Activated naive CD4-positive, alpha-beta T cell treated with anti-CD3 and anti-CD28 coated beads for 36 hours (primary cell): ENCODE measurements at places on chromosomes 2 and 18.

- DNase-seq: no peak
Observed at GRCh38 chr2:237623428-237624403, 3.7 kb upstream of the LRRFIP1 start.

DNA sequence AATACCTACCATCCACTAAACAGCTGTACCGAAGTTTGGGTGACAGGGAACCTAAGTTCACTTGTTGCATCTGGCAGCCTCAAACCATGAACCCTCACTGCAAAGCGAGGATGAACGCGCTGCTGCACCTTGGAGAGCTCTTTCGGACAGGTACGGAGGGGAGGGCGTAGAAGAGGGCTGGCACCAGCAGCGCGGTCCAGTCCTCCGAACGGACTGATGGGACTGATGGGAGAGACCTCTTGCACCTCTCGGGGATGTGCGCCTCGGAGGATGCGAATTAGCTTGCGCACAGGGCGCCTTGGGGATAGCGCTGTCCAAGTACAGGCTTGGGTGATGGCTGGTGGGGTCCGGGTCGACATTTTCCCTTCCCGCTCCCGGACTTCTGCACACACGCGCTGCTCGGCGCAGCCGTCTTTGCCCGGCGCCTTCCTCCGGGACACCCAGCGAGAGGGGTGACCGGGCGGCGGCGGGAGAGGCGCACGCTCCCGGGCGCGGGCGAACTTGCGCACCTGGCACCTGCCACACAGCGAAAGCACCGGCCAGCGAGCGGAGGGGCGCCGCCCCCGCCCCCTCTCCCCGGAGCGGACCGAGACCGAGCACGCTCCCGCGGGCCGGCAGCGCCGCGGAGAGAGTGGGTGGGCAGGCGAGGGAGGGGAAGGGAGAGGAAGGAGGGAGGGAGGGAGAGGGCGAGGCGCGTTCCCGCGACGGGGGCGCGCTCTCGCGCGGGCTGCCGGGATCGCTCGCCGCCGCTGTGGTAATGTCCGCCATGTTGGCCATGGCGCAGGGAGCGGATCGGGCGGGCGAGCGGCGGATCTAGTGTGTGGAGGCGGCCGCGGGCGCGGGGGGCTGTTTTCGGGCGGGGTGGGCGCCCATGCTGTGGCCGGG lies at the start of gene EPC2:
TSS of gene EPC2 (plus strand) at position 754 of the 885 bp plus-strand sequence. CDS start 267 bp downstream, outside the sequence.
- DNase-seq: peak; percentile 87

GRCh38 chr2:60884800-60885199 lies 3.4 kb downstream of the REL start:
- DNase-seq: no peak

DNA sequence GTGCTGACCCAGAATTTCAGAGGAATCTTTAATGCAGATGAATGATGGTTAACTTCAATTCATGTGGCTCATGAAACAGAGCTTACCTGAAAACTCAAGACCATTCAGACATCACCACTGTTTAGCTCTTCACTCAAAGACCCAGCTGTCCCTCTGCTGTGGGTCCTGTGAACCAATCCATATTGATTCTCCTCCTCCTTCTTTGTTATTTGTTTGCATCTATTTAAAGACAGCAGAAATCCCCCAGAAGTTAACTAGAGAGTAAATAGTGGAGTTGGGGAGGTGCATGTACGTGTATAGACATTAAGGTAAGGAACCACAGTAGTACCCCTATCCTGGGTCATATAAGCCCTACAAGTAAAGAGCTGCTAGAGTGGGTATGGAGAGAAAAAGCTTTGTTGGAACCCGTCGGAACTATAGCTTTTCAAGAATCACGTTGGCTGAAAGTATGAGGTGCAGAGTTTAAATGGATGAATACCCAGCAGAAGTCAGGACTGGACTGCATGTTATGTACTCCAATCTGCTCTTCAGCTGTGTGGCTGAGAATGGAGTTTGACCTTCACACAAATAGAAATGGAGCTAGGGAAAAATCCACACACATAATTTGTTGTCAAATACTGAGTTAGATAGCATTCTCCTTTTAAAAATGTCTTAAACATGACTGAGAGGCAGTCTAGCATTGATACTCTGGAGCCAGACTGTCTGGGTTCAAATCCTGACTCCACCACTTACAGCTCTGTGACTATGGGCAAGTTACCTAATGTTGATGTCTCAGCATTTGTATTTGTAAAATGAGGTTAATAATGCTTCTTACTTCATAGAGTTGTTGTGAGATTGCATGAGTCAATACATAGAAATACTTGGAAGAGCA lies 81.7 kb upstream of the HK2 start:
- DNase-seq: no peak

DNA sequence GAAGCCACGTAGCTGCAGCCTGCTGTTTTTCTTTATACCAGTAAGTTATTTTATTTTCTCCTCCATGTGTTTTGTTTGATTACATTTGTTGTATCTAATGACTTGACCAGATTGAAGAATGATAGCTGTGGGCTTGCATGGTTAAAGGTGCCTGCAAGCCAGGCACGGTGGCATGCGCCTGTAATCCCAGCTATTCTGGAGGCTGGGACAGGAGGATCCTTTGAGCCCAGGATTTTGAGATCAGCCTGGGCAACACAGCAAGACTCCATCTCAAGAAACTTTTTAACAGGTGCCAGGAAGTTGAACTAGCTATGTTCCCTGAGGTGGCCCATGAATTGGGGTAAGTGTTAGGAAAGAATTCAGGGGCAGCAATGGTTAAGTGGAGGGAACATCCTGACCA lies 179.4 kb downstream of the IRS1 start:
- DNase-seq: no peak

DNA sequence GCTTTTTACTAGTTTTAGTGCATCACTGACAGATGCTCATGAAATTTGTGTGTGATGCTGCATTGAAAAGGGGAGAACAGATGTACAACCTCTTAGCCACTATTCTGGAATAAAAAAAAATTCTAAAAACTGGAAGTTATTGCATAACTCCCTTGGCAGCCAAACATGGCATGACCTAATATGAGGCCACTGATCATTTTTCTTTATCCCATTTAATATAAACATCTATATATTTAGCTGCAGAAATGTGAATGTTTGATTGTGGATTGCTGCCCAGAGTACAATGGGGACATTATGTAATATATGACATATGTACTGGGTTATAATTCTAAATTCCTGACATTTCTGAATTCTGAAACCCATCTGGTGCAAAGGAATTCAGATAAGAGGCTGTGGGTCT lies 86.5 kb downstream of the CDCA7 start:
- DNase-seq: no peak

- no peak for DNase-seq
Observed at GRCh38 chr2:216118474-216118873, 9.3 kb downstream of the XRCC5 start.

- no peak for DNase-seq
Observed at GRCh38 chr2:160893581-160893980, 266.6 kb upstream of the TANK start.

DNA sequence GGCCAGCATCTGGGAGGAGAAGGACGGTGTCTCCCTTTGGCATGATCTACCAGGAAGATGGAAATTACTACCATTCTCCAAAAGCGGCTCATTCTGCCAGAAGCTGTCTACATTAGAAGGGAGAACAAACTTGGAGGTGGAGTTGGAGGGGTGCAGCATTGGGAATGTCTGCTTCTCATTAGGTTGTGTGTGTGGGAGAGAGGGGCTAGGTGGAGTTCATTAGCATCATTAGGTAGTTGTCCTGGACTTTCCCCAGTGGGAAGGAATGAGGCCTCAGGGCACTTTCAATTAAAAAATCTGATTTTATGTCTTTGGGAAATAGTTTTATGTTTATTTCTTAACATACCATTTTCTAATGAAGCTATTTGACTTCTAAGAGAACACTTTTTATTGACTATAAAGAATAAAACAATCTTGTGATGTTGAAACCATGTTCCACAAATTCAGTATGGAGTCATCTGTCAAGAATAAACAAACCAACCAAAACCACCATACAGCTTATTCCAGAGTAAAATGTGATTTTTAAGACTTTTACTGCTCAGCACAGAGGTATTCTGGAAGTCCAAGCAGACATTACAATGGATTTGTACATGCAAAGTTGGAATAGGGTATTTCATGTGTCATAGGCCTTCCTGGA lies 60.6 kb downstream of the VAPA start:
- no peak for DNase-seq

GRCh38 chr2:79901161-79901560 lies 388.3 kb downstream of the CTNNA2 start:
- DNase-seq: no peak

GRCh38 chr18:9743200-9744016 lies 35.3 kb downstream of the RAB31 start:
- DNase-seq: no peak

DNA sequence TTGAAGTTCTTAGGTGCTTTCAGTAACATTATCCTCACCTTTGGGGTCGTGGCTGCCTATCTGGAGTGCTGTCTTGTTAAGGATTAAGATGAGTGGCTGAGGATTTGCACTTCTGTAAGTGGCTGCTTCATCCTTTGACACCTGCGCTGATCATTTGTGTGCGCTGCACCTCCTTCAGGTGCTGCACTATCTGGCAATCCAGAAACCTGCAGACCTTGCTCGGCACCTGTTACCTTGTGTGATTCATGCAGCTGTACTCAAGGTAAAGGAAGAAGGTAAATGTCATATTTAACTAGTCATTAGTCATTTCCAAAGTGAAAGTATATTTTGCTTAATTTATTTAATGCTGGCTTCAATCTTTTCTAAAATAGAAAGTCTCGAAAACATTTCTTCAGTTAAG lies 110.3 kb downstream of the RAB3GAP1 start:
- no peak for DNase-seq

DNA sequence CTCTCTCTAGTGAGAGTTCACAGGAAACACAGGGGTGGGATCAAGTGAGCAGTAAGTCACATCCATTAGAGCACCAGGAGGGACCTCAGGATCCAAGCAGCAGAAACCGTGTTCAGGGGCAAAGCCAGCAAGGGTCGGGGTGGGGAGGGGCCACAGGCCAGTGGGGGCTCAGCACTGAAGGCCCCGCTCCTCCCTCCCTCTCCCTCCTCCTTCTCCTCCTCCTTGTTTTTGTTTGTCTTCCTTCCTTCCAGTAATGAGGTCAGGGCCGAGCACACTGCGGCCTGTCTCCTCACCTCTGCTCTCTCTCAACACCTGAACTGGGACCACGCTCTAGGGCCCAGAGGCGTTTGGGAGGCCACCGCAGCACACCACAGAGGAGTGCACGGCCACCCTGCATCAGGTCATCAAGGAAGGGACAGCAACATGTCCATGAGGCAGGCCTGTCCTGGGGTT lies 20.9 kb downstream of the MTERF4 start:
- no peak for DNase-seq

- no peak for DNase-seq
Observed at GRCh38 chr2:30665761-30666265, 141.4 kb downstream of the CAPN13 start.

DNA sequence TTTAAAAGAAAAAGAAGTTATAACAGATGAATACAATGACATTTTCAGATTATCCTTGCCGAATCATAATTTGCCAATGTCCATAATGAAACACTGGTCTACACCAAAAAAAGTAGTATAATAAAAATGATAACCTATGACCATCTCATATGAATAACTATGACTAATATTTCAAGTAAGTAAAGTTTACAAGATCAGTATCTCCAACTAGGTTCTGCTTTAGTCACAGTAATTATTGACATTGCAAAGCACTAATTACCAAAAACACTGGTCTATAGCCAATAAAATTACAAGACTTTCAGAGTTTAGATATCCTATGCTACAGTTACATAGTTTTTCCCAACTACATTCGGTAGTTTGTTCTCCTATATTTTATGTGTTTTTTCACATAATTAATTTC lies 136.7 kb downstream of the MEMO1 start:
- no peak for DNase-seq

GRCh38 chr18:46624127-46624526 lies 32.9 kb downstream of the LOXHD1 start:
- peak; percentile 51 for DNase-seq

DNA sequence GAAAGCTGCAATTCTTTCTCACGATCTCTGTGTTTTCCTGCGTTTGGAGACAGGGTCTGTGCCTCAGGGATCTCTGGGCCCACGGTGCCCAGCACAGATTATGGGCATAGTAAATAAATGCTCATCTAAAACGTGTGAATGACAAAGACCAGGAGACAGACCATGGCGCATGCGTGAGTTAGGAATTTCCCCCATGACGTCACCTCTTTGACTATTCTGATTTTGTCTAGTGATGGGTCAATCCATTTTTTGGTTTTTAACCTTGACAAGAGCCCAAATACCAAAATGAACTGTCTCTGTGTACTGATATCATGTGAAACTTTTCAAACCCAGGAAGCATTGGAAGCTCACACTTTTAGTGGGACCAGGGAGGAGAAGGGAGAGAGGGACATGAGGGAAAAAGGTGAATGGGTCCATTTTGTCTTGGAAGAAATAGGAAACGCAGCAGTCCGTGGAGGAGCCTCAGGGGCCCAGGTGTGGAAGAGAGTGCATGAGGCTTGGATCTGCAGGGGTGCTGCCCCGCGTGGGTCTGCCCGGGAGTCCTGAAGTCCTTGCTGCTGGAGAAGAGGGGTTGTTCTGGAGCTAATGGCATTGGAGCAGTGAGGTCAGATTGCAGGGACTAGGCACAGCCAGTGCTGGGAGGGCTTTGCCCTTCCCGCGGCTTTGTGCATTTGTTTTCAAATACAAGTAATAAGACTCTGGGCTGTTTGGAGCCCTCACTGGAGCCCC lies 172.2 kb downstream of the ASB1 start:
- no peak for DNase-seq

- DNase-seq: no peak
Observed at GRCh38 chr2:46574457-46575355, 95.3 kb downstream of the TMEM247 start.

DNA sequence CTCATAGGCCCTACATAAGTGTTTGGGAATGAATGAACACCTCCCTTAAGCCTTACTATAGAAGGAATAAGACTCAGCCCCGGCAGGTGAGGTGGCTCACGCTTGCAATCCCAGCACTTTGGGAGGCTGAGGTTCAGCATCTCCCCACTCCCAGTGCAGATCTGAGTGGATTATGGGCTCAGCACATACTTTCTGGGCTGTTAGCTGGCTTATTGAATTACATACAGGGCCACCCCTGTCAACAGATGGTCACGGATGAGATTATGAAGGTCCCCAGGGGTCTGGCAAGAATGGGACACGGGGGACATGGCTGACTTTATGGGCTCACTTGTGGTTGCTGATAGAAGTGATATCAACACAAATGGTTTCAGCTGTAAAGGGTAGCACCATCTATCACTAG lies 322.3 kb downstream of the TSN start:
- no peak for DNase-seq

DNA sequence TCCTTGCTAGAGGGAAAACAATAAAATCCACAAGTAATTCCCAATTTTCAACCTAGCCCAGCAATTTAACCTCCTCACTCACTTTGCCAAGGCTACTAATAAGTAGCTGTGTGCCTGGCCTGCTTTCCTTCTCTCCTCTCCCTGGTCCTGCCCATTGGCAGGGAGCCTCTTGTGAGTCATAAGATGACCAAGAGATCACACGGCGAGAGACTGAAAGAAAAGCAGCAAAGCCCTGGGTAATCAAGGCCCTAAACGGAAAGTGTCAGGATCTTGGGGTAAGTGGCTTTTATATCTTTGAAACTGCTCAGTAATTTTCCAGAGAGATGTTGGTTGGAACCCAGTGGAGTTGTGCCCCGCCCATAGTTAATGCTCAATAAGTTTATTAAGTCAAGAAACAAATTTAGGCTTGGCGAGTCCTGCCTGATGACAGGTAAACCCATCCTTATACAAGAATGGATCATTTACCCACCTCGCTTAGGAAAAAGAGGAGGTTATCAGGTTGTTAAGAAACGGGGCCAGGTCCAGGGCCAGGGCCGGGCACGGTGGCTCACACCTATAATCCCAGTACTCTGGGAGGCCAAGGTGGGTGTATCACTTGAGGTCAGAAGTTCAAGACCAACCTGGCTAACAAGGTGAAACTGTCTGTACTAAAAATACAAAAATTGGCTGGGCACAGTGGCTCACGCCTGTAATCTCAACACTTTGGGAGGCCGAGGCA lies 10.0 kb upstream of the ADAM17 start:
- DNase-seq: no peak
